Type B pancreatic cell (in vitro differentiated cells): ENCODE measurements at places on chromosomes 5 and 9. TPM values are rescaled to one million over a fixed set of nuclear protein-coding genes. Genes with fewer than 3 reads are reported as not detected.

DNA sequence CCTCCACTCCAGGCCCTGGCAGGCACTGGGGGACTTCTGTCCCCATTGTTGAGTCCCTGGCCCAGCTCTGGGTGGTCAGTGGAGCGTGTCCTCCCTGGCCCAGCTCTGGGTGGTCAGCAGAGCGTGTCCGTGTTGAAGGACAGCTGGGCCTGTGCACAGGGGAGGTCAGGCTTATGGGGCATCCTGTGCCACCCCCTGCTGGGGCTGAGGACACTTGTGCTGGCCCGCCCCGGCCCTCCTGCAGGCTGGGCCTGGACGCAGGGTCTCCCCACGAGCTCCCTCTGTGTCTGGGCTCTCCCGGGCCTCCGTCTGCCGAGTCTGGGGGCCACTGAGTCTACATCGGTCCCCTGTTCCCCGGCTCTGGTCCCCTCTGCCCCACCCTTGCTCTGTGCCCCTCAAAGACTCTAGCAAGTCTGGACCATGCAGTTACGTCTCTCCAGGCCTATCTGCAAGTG lies 11.5 kb upstream of the CLIC3 start:
- no peak for DNase-seq
- H3K4me3 ChIP-seq, result no peak overlapping the region
- H3K27me3 ChIP-seq, result no peaks in the 10 kb centered on the region

GRCh38 chr5:179186801-179187200 lies 126.6 kb downstream of the ZNF354C start:
- no peaks in the 10 kb centered on the region for H3K27me3 ChIP-seq
- no peaks in the 10 kb centered on the region for H3K36me3 ChIP-seq
- DNase-seq, result no peak
- H3K4me3 ChIP-seq, result no peak overlapping the region

DNA sequence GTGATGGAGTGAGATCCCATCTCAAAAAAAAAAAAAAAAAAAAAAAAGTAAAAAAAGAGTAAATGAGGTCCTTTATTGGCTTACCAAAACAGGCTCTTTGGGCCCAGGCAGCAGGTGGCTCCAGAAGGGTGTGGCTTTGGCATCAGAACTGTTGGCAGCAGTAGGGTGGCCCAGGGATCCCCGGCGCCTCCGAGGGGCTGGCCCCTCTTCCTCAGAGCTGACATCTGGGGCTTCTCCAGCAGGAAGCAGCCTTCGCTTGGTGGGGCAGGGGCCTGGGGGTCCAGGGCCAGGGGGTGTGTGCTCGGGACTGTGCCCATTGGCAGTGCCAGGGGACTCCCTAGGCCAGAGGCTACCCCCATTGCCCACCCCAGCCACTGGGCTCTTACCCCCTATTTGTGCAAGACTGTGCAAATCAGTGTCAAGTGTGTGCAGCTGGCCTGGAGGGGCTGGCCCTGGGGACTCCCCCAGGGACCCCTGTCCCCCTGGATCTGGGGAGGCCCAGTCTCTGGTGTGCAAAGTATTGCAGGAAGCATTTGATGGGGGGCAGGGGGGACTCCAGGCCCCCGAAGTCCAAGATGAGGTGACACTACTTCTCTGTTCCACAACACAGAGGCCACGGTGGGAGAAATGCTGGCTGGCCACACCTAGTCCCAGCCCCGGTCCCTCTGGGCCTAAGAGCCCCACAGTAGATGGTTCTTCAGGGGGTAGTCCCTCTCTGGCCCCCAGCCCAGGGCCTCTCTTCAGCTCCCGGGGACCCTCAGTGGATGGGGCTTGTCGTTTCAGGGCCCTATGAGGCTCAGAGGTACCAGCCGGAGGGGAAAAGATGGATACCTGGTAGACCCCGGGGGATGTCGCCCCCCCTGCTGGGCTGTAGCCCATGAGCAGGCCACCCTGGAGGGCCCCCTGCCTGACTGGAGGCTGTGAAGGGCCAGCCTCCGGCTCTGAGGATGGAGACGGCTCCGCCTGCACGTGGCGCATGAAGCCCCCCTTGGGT lies 4.7 kb upstream of the STOML2 start:
- H3K27me3 ChIP-seq, result no peaks in the 10 kb centered on the region
- no peak overlapping the region for H3K4me3 ChIP-seq
- no peak overlapping the region for H3K27ac ChIP-seq
- H3K4me1 ChIP-seq, result peaks cover 35% of the 10 kb centered on the region

GRCh38 chr5:167642779-167643517 lies 648.5 kb upstream of the WWC1 start:
- H3K36me3 ChIP-seq, result no peaks in the 10 kb centered on the region
- H3K27ac ChIP-seq, result no peak overlapping the region
- no peak overlapping the region for H3K4me3 ChIP-seq
- H3K27me3 ChIP-seq, result no peaks in the 10 kb centered on the region
- no peak for DNase-seq

DNA sequence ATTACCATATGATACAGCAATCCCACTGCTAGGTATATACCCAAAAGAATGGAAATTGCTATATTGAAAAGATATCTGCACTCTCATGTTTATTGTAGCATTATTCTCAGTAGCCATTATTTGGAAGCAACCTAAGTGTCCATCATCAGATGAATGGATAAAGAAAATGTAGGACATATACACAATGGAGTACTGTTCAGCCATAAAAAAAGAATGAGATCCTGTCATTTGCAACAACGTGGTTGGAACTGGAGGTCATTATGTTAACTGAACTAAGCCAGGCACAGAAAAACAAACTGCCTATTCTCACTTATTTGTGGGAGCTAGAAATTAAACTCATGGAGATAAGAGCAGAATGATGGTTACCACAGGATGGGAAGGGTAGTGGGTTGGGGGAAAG lies 63.1 kb upstream of the TTC23L start:
- peaks cover 11% of the 10 kb centered on the region for H3K4me1 ChIP-seq
- H3K27ac ChIP-seq, result no peak overlapping the region
- DNase-seq, result no peak
- no peaks in the 10 kb centered on the region for H3K27me3 ChIP-seq
- no peak overlapping the region for H3K4me3 ChIP-seq

DNA sequence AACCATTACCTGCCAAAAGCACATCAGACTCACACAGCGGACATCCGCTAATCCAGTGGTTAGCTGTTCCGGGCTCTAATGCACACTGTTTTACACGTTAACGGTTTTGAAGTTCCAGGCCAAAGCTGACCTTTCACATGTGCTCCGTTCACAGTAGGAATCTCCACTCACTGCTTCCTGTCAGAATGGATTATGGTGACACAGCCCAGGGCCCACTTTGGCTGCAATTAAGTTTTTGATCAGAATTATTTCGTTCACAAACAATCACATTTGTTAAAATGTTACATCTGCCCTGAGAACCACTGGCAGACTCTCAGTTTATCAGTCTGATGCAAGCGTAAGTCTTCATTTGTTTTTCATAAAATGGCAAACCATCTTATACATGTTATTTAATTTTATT lies 30.2 kb upstream of the CATSPER3 start:
- peaks cover 12% of the 10 kb centered on the region for H3K4me1 ChIP-seq
- H3K36me3 ChIP-seq, result peaks cover 9% of the 10 kb centered on the region
- no peak overlapping the region for H3K4me3 ChIP-seq

DNA sequence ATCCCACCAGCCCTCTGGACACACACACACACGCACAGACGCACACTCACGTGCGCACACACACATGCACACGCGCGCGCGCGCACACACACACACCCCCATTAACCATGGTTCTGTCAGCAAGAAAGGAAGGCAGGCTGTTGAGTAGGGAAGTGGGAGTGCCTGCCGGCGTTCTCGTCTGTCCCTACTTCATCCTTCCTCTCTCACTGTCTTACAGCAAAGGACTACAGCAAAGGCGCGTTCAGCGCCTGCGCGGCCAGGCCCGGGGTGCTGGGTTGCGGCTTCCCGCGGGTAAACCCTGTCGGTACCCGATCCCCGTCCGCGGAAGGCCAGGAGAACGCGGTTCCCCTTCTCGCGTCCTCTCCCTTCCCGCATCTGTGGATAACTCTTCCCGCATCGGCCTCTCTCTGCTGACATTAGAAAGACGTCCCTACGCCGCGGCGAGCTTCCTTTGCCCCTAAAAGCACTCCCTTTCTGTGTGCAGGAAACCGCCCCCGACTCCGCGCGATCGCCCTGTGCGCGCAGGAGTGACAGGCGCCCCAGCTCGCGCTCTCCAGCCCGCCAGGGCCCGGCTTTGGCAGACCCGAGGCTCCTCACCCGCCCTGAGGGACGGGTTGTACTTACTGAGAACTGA lies 219.2 kb downstream of the AGTPBP1 start:
- H3K36me3 ChIP-seq, result no peaks in the 10 kb centered on the region
- peaks cover 45% of the 10 kb centered on the region for H3K27me3 ChIP-seq
- H3K27ac ChIP-seq, result peak overlapping the region; percentile 60
- no peak for DNase-seq
- H3K4me1 ChIP-seq, result peaks cover 4% of the 10 kb centered on the region

- H3K27ac ChIP-seq, result no peak overlapping the region
- DNase-seq, result no peak
- peaks cover 7% of the 10 kb centered on the region for H3K36me3 ChIP-seq
- no peaks in the 10 kb centered on the region for H3K27me3 ChIP-seq
- no peak overlapping the region for H3K4me3 ChIP-seq
Observed at GRCh38 chr5:179868541-179868940, 9.9 kb upstream of the MRNIP start.

The ZNF883 gene
- total RNA-seq, result 7.9 and 12.9 TPM in 2 replicates

The IL5 gene
- not detected in 2 replicates for total RNA-seq

The TMC1 gene
- total RNA-seq, result not detected in 2 replicates
